Stimulated activated CD8-positive, alpha-beta memory T cell treated with anti-CD3 and anti-CD28 coated beads, Interleukin-4, amount 100 ng/mL, for 1 hour (primary cell): ENCODE measurements at places on chromosomes 3 and 15.

DNA sequence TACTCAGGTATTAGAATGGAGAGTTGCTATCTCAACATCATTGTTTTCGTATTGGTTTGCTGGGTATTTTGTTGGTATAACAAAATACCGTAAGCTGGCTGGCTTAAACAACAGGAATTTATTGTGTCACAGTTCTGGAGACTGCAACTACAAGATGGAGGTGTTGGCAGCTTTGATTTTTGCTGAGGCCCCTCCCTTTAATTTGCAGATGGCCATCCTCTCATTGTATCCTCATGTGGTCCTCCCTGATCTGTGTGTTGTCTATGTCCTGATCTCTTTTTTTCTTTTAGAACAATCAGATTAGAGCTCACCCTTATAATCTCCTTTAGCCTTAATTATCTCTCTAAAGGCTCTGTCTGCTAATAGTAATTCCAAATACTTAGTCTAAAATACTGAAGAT, 299.8 kb upstream of the GOLIM4 start:
- no peak for DNase-seq

DNA sequence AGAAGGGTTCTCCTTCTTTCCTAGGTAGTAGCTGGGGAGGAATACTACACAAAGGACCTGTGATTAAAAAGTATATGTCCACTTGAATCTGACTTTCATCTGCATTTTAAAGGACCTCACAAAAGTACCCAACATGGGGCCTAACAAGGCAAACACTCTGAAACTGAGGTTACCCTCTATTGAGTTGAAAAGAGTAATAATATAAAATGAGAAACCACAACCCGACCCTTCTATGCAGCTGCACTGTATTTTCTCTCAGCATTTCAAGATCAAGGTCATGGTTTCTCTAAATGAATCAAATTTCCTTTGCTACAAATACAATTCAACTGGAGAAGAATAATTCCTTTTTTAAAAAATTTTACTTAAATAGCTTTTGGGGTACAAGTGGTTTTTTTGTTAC, 106.3 kb downstream of the DMXL2 start:
- no peak for DNase-seq

- DNase-seq, result no peak
Observed at GRCh38 chr3:11482021-11482420, 161.7 kb downstream of the VGLL4 start.

- DNase-seq, result no peak
Observed at GRCh38 chr3:161295325-161295724, 74.2 kb downstream of the NMD3 start.

GRCh38 chr3:47971081-47971480, 45.1 kb downstream of the MAP4 start:
- no peak for DNase-seq

- no peak for DNase-seq
Observed at GRCh38 chr3:197241173-197241572, 57.2 kb downstream of the DLG1 start.

DNA sequence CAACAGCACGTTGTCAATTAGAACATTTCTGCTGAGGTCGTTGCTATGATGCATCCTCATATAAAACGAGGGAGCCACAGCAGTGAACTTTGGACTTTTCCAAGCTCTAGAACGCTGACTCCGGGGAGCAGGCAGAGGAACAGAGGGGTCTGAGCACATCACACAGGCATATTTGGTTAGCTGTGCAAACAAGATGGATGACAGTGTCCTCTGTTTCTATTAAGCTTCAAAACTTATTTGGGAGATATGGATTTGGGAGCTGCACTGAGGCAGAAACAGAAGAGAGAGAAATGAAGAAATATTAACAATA, 278.0 kb upstream of the TBL1XR1 start:
- no peak for DNase-seq

DNA sequence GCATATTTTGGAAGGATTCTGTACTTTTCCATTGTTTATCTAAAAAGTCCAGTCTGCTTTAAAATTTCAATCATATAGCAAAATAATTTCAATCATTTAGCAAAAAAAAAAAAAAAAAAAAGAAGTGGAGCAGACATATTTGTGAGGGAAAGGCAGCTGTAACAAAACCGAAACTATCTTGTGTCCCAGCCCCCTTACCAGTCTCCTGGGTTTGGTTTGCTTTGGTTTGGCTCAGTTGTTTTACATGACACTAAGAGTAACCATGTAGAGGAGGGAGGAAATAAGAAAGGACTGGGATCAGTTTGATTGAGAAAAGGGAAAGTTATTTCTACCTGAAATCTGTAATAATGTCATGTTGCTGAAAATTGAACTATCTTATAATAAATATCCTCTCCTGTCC, 158.8 kb upstream of the GADL1 start:
- DNase-seq, result no peak

DNA sequence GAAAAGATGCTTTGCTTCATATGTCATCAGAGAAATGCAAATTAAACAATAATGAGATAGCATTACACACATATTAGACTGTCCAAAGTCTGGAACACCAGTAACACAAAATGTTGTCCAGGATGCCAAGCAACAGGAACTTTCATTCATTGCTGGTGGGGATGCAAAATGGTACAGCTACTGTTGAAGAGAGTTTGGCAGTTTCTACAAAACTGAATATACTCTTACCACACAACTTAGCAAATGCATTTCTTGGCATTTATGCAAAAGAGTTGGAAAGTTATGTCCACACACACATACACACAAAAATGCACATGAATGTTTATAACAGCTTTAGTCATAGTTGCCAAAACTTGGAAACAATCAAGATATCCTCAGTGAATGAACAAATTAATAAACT, 195.2 kb upstream of the MME start:
- DNase-seq, result no peak

DNA sequence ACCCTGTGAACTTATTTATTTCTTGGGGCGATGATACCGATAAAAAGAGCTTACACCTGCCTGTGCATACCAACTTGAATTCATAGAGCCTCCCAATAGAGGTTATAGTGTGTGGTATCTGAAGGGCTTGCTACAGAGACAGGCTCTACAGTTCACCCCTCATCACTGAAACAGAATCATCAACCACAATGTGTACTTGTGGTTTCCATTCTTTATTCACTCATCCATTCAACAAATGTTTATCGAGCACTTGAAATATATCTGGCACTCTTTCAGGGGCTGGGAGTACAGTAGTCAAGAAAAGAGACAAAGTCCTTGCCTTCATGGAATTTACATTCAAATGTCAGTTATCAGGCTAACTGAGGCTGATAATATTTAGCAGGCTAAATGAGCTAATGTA, 134.4 kb upstream of the SKOR1 start:
- no peak for DNase-seq

GRCh38 chr15:68706256-68706655, 114.4 kb downstream of the ANP32A start:
- DNase-seq, result no peak

DNA sequence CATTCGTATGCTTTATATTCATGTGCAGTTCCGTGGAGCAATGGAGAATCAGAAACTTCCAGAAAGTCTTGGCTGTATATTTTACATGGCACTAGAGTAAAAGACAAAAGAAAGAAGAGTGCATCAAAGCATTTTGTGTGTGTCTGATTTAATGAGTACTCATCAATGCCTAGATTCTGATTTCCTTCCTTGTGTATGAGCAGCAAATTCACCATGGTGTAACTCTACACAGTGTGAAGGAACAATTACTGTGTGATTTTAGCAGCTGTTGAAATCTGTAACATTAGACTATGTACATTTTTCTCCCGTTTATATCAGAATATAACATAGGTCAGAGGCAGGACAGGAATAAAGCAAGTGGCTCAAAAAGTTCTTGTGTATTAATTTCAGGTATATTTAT, 102.0 kb upstream of the TSC22D2 start:
- no peak for DNase-seq

DNA sequence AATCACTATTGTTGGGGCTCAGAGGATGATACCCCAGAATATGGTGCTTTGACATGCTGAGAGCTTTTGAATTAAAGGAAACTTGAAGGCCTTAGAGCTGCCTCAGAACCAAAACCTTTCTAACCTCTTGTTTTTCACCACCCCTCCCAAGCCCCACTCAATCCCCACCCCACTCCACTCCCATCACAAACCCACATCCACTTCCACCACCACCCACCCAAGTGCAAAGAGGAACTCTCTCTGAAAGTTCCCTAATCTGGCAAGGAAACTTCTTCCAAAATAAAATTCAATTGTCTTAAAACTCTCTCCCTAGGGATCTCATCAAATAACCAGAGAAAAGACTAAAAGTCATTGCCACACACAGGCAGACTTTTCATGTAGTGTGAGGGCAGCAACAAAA, 301.2 kb upstream of the ARHGEF26 start:
- no peak for DNase-seq

DNA sequence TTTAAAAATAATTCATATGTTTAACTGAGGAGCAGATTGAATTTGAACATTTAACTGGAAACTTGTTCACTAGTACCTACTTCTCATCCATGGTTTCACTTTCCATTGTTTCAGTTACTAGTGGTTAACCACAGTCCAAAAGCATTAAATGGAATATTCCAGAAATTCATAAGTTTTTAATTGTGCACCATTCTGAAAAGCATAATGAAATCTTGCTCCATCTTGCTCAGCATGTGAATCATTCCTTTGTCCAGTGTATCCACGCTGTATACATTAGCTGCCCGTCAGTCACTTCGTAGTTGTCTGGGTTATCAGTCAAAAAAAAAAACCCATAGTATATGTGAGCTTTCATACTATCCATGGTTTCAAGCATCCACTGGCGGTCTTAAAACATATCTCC, 217.6 kb downstream of the TPRG1 start:
- DNase-seq, result no peak

- DNase-seq, result no peak
Observed at GRCh38 chr3:191555037-191555436, 94.1 kb downstream of the PYDC2 start.

- no peak for DNase-seq
Observed at GRCh38 chr3:125163739-125164601, 48.6 kb downstream of the SLC12A8 start.

DNA sequence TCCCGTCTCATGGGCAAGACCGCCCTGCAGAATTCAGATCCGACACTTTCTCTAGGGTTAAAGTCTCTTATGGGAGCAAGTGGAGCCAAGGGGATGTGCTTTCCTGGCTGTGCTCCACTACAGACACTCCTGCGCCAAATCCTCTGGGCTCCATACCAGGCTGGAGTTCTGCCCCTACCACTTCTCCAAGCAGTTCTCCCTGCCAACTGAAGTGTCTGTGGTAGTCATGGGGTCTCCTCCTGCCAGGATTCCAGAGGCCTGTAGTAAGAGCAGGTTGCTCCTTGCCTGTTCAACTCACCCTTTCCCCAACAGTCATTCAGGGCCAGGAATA, 403.2 kb downstream of the GRM7 start:
- DNase-seq, result no peak

DNA sequence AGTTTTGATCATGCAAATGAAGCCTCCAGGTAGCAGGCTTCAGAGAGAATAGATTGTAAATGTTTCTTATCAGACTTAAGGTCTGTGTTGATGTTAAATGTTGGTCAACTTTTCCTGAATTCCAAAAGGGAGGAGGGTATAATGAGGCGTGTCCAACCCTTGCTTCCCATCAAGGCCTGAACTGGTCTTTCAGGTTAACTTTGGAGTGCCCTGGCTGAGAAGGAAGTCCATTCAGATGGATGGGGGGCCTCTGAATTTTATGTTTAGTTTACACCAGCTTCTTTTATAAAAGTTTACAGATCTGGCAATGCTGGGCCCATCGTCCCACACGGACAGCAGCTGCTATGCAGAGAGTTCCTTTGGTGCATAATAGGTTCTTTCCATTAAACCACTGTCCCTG, 8.9 kb downstream of the CCDC13 start:
- no peak for DNase-seq

DNA sequence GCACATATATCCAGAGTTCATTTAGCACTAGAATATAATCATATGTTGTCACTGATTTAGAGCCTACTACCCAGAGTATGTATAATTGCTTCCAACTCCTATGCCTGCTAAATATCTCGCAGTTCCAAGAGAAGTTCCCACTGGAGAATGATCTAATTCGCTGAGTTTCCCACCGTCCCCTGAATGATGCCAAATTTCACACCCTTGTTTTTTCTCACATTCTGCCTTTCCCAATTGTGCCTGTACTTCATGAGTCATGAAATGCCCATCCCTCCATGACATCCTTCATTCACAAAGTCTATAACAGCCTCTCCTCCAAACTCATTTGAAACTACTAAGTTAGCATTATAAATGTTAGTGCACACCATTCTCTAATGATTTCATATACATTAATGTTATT, 177.2 kb downstream of the CBLB start:
- DNase-seq, result no peak

GRCh38 chr3:36993326-36994283, at the start of gene MLH1:
MLH1 (plus strand) TSS chr3:36993518; CDS start chr3:36993548, 30 bp downstream.
- peak; percentile 86 for DNase-seq

DNA sequence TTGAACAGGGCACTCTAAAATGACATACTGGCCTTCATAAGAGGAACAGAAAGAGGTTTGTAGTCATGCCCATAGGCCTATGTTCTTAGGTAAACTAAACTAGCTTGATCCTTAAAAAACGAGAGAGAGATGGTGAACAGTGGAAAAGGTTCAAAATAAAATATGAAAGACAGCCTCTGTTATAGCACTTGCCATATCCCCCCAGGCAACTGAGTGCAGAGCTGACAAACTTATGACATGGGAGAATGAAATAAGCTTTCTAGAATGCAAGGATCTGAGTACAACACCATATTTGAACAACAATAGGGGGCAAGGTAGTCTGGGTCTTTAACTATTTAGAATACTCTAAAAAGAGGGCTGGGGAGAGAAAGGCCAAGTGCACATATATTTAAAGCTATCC, 700.6 kb upstream of the CFAP20DC start:
- no peak for DNase-seq

- no peak for DNase-seq
Observed at GRCh38 chr3:192958219-192958872, 40.7 kb upstream of the MB21D2 start.

GRCh38 chr15:97520689-97521088, 439.8 kb upstream of the ARRDC4 start:
- no peak for DNase-seq

DNA sequence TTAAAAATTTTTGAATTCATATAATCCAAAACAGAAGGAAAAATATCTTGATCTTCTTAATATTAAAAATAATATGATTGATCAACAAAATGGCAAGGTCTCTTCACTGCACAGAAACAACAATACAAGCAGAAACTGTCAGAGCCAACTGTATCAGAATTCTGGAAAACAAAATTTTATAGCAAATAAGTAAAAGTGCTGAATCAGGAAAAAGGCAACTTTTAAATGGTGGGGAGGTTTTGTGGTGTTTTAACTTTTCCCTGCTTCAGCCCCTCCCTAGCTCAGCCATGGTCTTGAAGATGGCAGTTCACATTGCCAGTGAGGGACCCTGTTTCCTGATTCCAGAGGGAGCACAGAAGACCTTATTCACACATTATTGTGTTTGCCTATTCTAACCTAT, 37.6 kb downstream of the SPESP1 start:
- DNase-seq, result no peak

- DNase-seq, result no peak
Observed at GRCh38 chr3:127384717-127385539, 97.1 kb upstream of the PRR20G start.

DNA sequence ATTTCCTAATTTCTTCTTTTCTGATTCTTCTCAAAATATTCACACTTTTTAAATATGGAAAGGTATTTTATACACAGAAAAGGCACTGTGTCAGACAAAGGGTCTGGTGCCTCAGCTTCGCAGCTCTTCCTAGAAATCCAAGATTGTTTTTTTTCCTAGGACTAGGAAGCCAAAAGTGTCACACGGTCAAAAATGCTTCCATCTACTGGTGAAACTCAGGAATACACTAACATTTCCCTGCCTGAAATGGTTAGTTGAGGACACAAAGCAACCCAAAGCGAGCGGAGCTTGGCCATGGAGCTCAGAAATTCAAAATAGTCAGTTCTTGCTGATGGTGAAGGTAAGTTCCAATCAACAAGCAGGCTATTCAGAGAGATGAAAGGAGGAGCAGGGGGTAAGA, 426.5 kb upstream of the RASGRP1 start:
- no peak for DNase-seq
